Keratinocyte (primary cell): ENCODE measurements at places on chromosomes 12 and 14. TPM values are rescaled to one million over a fixed set of nuclear protein-coding genes. Genes with fewer than 3 reads are reported as not detected.

DNA sequence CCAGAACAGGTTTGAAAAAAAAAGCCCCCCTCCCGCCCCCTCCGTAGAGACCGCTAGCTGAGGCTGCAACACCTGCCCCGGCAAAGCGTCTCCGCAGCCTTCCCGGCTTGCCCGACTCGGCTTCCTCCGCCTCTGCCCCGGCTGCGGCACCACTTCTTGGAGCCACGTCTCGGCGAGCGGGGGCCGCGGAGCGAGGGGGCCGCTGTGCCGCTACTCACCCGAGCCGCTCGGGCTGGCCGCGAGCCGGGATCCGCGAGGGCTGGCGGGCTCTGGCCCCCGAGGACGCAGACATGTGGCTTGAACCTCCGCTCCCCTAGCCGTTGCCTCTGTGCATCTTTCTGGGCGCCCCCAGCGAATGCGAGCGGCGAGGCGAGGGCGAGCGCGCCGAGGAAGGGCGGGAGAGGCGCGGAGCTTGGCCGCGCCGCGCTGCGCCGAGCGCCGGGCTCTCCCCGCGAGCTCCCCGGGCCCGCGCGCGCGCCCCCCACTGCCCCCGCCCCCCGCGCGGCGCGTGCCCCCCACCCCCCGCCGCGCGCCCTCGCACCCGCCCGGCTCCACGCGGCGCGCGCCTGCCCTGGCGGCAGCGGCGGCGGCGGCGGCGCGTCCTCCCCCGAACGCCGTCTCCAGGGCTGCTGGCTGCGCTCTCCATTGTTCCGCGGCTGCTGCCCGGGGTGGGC, 249.5 kb downstream of the APAF1 start:
- H3K36me3 ChIP-seq = no peaks in the 10 kb centered on the region
- no peak overlapping the region for H3K27ac ChIP-seq
- DNase-seq = no peak
- H3K27me3 ChIP-seq = peaks cover 32% of the 10 kb centered on the region

DNA sequence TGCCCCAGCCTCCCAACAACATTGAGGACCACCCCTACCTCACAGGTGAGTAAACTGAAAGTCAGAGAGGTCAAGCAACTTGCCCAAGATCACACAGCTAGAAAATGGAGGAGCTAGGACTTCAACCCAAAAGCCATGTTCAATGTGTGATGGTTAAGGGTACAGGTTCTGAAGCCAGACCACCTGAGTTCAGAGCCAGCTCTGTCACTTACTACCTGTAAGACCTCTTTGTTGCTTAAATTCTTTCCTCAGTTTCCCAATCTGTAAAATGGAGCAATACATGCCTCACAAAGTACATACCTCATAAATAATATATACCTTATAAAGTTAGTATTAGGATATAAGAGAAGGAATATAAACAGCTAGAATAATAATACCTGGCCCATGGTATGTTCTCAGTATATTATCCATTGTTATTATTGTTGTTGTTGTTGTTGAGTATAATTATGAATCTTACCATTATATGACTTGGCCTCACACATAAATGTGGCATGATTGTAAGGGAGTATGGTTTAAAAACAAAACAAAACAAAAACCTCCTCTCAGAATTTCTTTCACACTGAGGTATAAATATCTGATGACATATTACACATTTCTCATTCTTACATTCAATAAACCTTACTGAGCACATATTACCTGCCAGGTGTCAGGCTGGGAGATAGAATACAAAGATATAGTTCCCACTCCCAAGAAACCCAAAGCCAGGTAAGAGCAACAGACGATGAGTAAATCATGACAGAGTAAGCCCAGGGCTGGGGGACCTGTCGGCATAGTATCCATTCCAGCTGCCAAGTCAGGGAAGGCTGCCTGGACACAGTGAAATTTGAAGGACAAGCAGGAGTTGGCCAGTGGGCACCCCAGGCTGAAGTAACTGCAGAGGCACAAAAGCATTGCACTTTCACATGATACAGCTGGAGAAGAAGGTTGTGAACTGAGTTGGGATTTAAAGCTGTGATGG, 19.6 kb downstream of the CMKLR1 start:
- H3K4me1 ChIP-seq = no peaks in the 10 kb centered on the region
- peaks cover 4% of the 10 kb centered on the region for H3K27me3 ChIP-seq
- no peak overlapping the region for H3K27ac ChIP-seq
- no peak overlapping the region for H3K4me3 ChIP-seq
- H3K36me3 ChIP-seq = no peaks in the 10 kb centered on the region

- no peak overlapping the region for H3K27ac ChIP-seq
- H3K4me1 ChIP-seq = peaks cover 4% of the 10 kb centered on the region
- no peak for DNase-seq
- H3K27me3 ChIP-seq = no peaks in the 10 kb centered on the region
- no peaks in the 10 kb centered on the region for H3K36me3 ChIP-seq
Measured at GRCh38 chr12:27810756-27811155, 30.7 kb upstream of the MANSC4 start.

GRCh38 chr12:124242529-124243065, 52.3 kb upstream of the RFLNA start:
- H3K27ac ChIP-seq = no peak overlapping the region
- DNase-seq = no peak
- H3K4me1 ChIP-seq = no peaks in the 10 kb centered on the region
- H3K27me3 ChIP-seq = no peaks in the 10 kb centered on the region
- no peak overlapping the region for H3K4me3 ChIP-seq
- H3K36me3 ChIP-seq = no peaks in the 10 kb centered on the region

- H3K27me3 ChIP-seq = no peaks in the 10 kb centered on the region
- H3K27ac ChIP-seq = no peak overlapping the region
- H3K36me3 ChIP-seq = no peaks in the 10 kb centered on the region
- H3K4me1 ChIP-seq = peaks cover 7% of the 10 kb centered on the region
Measured at GRCh38 chr14:44112774-44113460, 394.2 kb downstream of the FSCB start.

Gene FAM90A1
- 0.04 to 0.05 TPM in 2 of 3 replicates, not detected in the other for polyA plus RNA-seq

Gene HOXC6
- 3.7 to 5.6 TPM (median 4.7 TPM) in 3 replicates for polyA plus RNA-seq

Gene CLEC1B
- polyA plus RNA-seq = not detected in 3 replicates

Gene AKAP6
- polyA plus RNA-seq = 1.3 to 2.6 TPM (median 2.0 TPM) in 3 replicates
